Stimulated activated CD4-positive, alpha-beta T cell treated with anti-CD3 and anti-CD28 coated beads, Interleukin-12 subunit alpha, Interleukin-12 subunit beta, amount 100 ng/mL, for 24 hours (primary cell): ENCODE measurements at places on chromosomes 6 and 20.

DNA sequence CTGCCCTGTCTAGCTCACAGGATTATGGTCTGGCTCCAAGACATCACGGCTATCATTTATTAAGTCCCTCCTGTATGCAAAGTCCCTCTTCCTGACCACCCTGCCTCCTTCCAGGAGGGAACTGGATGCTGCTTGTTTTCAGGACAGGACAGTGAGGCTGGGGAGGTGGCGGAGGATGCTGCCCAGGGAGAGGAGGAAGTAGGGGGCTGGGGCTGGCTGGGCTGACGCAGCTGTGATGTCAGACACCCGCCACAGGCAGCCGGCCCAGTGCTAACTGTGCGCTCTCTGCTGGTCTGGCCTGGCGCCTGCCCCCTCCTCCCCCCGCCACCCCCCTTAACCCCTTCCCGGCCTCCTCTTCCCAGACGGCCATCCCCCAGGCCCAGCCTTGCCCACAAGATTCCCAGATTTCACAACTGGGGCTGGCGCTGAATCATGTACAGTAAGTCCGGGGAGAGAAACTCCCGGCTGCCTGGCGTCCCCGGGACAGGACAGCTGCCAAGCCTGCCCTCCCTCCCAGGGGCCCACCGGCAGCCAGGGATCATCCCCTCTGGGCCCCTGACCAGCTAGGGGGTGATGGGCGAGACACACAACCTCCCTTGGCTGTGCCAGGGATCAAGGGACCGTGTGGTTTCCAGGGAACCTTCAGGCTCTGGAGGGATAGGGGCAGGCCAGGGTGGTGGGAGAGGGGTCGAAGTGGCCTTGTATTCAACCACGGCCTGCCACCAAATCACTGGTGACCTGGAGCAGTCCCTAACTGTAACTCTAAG is 118.1 kb downstream of the CEBPB start:
- DNase-seq, result no peak

DNA sequence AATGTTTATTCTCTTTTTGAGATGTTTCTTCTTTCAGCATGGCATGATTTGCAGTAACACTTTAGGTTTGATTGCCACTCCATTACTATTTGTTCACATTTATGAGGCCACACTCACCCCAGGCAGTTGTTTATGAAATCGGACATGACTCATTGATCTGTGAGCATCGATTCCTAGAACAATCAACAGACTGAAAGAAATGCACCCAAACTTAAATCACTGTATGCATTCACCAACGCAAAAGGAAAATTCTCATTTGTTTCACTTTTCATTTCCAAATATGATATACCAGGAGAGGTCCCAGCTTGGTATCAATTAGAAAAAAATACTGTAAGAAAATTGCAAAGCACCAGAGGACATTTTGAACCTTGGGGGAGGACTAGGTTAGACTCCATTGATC is 5.4 kb upstream of the GJA10 start:
- DNase-seq, result no peak

GRCh38 chr6:147366290-147366689 is 142.2 kb upstream of the SAMD5 start:
- DNase-seq, result no peak

- no peak for DNase-seq
Observed at GRCh38 chr6:124007266-124007665, 203.6 kb downstream of the NKAIN2 start.

- no peak for DNase-seq
Observed at GRCh38 chr6:424741-425417, 33.3 kb downstream of the IRF4 start.

DNA sequence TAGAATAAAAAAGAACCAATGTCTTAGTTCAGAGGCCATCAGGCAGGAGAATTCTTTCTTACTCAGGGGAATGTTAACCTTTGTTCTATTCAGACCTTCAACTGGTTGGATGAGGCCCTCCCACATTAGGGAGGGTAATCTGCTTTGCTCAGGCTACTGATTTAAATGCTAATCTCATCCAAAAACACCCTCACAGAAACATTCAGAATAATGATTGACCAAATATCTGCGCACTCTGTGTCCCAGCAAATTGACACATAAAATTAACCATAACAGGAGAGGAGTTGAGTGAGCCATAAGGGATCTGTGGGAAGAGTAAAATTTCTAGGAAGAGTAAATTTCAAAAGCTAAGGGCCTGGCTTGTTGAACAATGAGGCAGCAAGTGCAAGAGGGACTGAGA is 234.0 kb upstream of the PLCB4 start:
- DNase-seq, result no peak

DNA sequence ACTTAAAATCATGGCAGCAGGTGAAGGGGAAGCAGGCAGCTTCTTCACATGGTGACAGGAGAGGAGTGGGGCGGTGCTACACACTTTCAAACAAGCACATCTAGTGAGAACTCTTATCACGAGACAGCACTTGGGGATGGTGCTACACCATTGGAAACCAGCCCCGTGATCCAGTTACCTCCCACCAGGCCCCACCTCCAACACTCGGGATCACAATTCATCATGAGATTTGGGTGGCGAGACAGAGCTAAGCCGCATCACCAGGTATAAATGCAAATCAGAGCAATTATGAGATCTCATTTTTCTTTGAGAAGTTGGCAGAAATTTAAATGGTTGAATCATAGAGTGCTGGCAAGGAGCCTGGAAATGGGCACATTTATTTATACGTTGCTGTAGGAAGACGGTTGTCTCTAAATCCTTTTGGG is 31.4 kb downstream of the IGF2R start:
- no peak for DNase-seq

GRCh38 chr6:72784581-72784980 is 162.7 kb downstream of the KCNQ5 start:
- DNase-seq, result no peak

- DNase-seq, result peak; percentile 65
Observed at GRCh38 chr6:5851261-5851757, 155.4 kb downstream of the NRN1 start.

GRCh38 chr20:17533396-17533795 is 2.2 kb upstream of the BFSP1 start:
- DNase-seq, result no peak

DNA sequence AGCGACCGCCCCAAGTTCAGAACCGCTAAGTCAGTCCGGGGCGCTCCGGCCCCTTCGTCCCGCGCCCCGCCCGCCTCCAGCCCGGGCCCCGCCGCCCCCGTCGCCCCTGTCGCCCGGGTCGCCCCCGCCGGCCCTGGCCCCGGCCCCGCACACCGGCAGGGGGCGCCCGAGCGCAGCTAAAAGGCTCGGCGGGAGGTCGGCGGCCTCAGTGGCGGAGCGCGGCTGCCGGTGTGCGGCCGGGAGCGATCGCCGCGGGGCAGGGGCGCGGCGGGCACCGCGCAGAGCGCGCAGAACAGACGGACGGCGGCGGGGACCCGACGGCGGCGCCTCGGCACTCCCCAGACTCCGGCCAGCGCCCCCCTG is at the start of gene FNDC1:
Gene FNDC1, plus strand, starts transcription at position 208 of the 363 bp plus-strand sequence. CDS start 197 bp downstream, outside the sequence.
- peak; percentile 60 for DNase-seq

GRCh38 chr6:90421666-90422065 is 125.0 kb upstream of the BACH2 start:
- DNase-seq, result no peak

GRCh38 chr6:16618962-16619361 is 142.3 kb downstream of the ATXN1 start:
- DNase-seq, result no peak

DNA sequence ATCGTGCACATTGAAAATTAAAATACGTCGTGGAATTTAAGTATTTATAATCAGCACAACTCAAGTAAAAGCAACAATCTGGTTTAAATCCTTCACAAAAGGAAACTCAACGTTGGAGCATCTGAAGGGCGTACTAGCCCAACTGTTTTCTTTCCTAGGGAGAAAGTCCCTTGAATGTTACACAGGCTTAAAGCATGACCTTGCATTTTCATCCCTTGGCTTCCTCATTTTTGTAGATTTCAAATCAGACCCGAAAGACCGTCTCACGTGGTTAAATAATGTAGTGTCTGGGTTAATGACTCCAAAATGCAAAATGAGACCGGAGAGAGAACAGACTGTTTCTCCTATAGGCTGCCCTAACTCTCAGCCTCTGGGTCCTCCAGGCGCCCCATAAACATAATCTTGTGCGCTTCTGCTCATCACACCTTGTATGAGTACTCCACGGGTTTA is 249.2 kb upstream of the RREB1 start:
- no peak for DNase-seq

DNA sequence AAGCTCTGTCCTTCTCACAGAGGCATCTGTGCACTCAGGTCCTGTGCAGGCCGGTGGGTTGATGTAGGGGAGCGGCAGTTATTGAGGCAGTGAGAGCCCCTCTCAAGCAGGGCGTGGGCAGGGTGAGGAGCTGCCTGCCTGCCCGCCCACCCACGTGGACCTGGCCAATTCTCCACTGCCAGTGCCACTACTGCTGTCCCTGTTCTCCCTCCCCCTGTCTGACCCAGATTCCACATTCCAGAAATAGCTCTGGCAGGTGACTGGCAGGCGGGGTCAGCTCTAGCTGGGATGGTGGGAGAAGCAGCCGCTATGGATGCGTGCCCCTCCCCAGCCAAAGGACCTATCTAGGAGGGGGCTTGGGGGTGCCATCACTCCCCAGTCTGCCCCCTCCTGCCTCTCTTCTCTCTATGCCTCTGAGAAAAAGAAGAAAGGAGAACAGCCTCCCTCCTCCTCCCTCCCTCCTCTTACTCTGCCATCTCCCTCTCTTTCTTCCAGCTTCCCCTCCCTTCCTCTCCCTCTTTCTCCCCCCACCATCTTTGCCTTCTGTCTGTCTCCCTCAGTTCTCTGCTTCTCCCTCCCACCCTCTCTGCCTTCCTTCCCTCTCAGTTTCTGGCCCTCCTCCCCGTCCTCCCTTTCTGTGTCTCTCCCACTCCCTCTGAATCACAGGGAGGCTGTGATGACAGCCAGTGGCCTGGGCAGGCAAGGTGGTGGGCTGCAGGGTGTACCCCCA is 86.5 kb upstream of the MYL9 start:
- DNase-seq, result no peak

GRCh38 chr6:100592929-100593328 is 128.2 kb upstream of the SIM1 start:
- no peak for DNase-seq

- DNase-seq, result no peak
Observed at GRCh38 chr20:19381947-19382346, 169.5 kb downstream of the SLC24A3 start.

DNA sequence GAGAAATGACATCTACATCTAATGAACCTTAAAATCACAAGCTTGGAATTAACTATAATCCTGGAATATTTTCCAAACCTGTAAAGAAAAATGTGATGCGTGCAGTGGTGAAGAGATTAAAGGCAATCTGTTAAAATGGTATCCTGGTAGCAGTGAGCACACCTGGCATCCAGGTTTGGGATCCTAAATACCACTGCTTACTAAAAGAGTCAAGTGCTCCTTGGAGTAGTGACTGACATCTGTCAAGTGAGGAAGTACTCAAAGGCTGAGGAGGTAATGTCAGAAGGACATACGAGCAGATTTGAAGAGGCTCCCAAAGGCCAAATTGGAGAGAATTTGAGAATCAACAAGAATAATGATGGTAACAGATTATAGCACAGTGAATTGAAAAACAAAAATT is 32.8 kb downstream of the PCMT1 start:
- no peak for DNase-seq

- DNase-seq, result no peak
Observed at GRCh38 chr20:31260326-31260932, 3.0 kb downstream of the DEFB115 start.

GRCh38 chr6:45031601-45032000 is 296.5 kb upstream of the RUNX2 start:
- DNase-seq, result no peak

- DNase-seq, result no peak
Observed at GRCh38 chr6:166655251-166655650, 28.2 kb upstream of the RPS6KA2 start.

DNA sequence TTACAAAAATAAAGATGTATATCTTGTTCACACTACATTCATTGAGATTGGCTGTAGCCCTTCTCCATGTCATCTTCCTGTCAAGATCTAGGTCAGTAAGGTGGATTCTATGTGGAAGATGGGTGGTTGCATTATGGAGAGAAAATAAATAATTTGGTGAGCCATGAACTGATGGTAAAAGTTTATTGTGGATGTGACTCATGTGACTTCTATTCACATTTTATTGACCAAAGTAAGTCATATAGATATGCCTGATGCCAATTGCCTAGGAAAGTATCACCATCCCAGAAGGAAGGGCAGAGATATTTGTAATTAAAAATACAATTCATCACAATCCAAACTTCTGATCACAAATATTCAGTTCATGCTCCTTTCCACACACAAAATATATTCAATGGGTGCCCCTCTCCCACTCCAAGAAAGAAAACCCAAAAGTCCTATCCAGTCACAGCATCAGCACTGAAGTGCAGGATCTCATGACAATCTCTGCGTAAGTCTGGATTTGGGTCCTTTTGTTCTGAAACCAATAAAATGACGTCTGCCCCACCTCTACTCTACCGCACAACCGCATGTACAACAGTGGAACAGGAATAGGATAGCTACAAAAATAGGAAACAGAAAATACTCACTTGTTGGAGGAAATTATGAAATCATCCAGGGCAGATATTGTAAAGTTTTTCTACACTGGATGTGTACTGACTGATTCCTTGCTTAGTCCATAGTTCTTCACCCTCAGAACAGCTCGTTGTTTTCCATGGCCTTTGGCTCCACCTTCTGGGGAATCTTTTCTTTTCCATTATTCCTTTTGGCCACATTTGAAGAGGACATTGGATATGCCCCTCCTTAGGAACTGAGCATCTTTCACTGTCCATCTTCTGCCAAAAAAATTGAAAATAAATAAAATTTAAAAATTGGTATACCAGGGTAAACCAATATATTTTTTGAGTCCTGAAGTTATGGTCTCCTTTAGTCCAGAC is 16.1 kb upstream of the SLC17A3 start:
- no peak for DNase-seq

DNA sequence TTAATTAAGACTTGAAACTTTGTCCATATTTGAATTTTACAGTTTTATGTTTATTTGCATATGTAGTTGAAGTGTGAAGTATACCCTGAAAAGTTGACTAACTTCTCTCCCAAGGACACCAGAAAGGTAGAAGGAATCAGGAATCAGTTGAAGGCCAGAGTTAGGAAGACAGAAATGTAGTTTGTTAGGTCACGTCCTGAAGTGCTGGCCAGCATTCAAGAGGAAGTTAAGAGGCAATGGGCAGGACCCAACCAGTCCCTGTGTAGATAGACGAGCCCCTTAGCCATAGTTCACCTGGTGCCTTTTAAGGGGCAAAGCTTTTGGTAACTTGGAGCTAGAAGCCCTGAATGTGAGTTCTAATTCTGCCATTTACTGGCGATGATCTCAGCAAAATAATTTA is 250.4 kb upstream of the KCNQ5 start:
- no peak for DNase-seq

DNA sequence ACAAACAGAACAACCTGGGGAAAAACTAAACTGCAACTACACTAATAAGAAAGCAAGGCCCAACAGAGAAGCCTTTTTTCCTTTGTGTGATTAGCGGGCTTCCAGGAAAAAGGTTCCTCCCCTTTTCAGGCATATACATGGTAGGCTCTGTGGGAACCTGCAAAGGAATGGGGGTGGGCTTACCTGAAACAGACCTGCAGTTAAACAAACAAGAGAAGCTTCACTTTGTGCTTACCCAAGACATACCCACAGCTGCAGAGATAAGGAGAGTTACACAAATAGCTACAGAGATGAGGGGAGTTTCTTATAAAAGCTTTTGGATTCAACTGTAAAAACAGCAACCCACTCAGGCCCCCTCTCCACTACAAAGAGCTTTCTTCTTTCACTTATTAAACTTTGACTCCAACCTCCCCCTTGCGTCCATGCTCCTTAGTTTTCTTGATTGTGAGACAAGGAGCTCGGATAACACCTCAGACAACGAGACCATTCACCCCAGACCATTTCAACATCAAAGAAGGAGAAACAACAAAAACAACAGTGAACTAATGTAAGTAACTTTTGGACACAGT is 30.9 kb downstream of the RNF146 start:
- no peak for DNase-seq
